ENCODE measurements at places on chromosomes 4 and X.
A peak's percentile ranks its signal among the peaks of the same experiment; 100 is the strongest.

DNA sequence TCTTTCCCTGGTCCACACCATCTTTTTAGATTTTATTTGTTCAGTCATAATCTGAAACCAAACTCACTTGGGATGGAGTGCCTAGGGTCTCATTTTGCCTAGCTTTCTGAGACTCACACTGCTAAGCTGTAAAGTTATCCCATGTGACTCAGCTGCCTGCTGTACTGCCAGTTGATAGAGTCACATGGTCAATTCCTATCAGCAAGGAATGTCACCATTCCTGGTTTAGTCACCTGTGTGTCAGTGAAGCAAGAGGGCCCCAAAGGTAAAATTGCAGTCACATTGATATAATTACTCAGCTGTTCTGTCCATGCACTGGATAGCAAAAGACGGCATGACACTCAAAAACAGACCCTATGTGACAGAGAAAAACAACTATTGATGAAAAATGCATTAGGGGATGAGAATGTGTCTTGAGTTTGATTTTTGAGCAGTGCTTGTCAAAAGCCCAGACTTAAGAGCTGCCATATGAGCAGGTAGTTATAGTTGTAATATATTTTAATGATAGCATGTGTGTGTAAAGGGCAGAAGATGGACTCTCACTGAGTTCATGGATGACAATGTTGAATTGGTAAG lies 413.2 kb downstream of the PPARGC1A start:
- peaks cover 2% of the 10 kb centered on the region for H3K36me3 ChIP-seq
- no peak overlapping the region for H3K4me3 ChIP-seq
- no peak overlapping the region for H3K27ac ChIP-seq
- no peaks in the 10 kb centered on the region for H3K4me1 ChIP-seq
- DNase-seq: no peak
- H3K27me3 ChIP-seq: no peaks in the 10 kb centered on the region

DNA sequence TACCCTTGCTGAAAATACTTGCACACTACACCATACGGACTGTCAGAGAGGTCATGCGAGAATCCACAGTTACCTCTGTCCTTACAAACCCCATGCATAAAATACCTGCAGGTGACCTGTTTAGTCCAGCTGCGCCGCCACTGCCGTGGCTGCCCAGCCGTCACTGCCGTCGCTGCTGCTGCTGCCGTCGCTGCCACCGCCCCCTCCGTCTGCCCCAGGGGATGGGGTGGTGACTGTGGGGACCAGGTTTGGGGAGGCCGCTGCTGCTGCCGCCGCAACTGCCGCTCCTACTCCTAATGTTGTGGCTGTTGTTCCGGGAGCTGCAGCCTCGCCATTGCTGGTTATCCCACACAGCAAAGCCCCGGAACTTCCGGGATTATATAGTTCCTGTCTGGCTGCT lies 141.8 kb upstream of the ZCCHC13 start:
- no peaks in the 10 kb centered on the region for H3K4me1 ChIP-seq
- DNase-seq: no peak
- no peak overlapping the region for H3K4me3 ChIP-seq

GRCh38 chr4:80253510-80253909 lies 13.0 kb upstream of the FGF5 start:
- no peaks in the 10 kb centered on the region for H3K27me3 ChIP-seq
- H3K4me1 ChIP-seq: no peaks in the 10 kb centered on the region
- H3K27ac ChIP-seq: no peak overlapping the region
- DNase-seq: no peak

- no peak for DNase-seq
- H3K4me3 ChIP-seq: no peak overlapping the region
- H3K27me3 ChIP-seq: no peaks in the 10 kb centered on the region
- peaks cover 7% of the 10 kb centered on the region for H3K4me1 ChIP-seq
Measured at GRCh38 chr4:61451935-61452334, 251.8 kb downstream of the ADGRL3 start.

- H3K4me3 ChIP-seq: no peak overlapping the region
- H3K4me1 ChIP-seq: peaks cover 4% of the 10 kb centered on the region
- H3K27ac ChIP-seq: no peak overlapping the region
- H3K36me3 ChIP-seq: no peaks in the 10 kb centered on the region
Measured at GRCh38 chr4:158824425-158825274, 55.8 kb downstream of the FNIP2 start.

GRCh38 chr4:113069212-113069892 lies 19.9 kb downstream of the ANK2 start:
- no peaks in the 10 kb centered on the region for H3K36me3 ChIP-seq
- no peak overlapping the region for H3K27ac ChIP-seq
- peak; percentile 77 for DNase-seq

GRCh38 chr4:78569306-78569821 lies 17.8 kb downstream of the ANXA3 start:
- H3K27ac ChIP-seq: peak overlapping the region; percentile 93
- peak; percentile 54 for DNase-seq
- H3K27me3 ChIP-seq: no peaks in the 10 kb centered on the region
- peak overlapping the region; percentile 48 for H3K4me3 ChIP-seq
- H3K36me3 ChIP-seq: peaks cover 20% of the 10 kb centered on the region

DNA sequence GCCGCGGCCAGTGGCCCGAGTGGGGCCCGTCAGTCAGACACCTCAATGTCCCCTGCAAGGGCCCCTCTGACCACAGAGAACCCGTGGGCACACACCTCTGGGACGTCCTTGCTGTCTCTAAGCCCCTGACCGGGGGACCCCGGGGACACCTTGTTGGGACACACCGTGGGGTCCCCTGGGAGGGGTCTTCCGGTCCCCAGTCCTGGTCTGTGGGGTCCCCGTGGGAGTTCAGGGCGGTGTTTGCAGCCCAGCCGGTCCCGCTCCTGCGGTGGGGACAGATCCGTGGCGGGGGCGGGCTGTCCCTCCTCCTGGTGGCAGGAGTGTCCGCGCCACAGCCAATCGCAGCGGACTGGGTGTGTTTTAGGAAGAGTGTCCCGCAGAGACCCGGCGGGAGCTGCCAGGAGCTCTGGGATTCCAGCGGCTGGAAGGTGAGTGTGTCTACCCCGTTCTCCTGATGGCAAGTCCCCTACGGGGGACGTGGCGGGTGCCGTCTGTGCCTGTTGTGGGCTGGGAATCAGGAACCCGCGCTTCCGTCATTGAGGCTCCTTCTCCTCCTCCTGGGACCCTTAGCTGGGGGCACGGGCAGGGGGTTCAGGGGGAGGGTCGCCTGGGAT lies 5.1 kb upstream of the PLCXD1 start:
- no peak overlapping the region for H3K27ac ChIP-seq
- peak; percentile 64 for DNase-seq
- no peaks in the 10 kb centered on the region for H3K36me3 ChIP-seq
- H3K4me1 ChIP-seq: no peaks in the 10 kb centered on the region
- H3K4me3 ChIP-seq: peak overlapping the region; percentile 71
